ENCODE measurements at places on chromosomes 5 and 9. TPM values are rescaled to one million over a fixed set of nuclear protein-coding genes. Genes with fewer than 3 reads are reported as not detected.

NIM1K gene
- polyA plus RNA-seq = not detected

GRCh38 chr9:6757132-6757455 lies 679 bp upstream of the KDM4C start:
- DNase-seq = peak; percentile 72

RNF183 gene
- 0.42 TPM for polyA plus RNA-seq

DNA sequence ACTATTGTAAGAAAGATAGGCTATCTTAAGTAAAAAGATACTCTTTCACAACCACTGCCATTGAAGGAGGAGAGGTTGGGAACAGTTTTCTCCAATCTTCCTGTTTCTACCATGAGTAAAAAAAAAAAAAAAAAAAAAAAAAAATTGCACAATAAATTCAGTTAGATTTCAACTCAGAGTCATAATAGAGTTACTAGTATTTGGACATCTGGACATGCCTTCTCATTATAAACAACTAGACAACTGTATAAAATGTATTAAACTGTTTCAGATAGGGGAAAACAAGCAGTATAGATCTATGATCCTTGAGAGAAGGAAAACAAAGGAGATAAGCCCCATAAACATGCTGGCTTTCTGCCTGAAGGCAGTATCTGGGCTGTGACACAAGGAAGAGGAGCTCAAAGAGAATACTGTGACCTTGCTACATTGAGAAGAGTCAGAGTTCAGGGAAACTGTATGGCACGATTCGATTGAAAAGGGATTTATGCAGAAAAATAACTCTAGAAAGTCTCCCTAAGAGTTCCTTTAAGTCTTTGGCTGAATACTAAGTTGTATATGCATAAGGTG lies 249.2 kb upstream of the POU5F2 start:
- no peak for DNase-seq

GRCh38 chr5:158086856-158087255 lies 227.9 kb upstream of the CLINT1 start:
- DNase-seq = no peak

DNA sequence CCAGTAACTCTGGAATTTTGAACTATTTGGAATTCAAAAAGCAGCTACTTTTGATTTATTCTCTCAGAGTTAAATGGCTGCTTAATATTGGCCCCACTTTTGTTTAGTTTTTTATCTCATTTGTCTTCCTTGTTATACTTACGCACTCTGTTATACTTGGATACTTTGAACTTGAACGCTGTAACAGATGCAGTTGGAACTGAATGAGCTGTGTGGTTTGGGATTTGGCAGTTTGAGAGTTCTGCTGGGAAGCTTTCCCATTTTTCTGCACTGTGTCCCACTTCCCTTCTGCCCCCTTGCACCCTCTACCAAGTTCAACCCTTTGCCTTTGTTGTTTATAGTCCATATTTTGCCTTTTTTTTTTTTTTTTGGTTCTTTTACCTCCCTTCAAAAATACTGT lies 3.8 kb downstream of the RHOBTB3 start:
- DNase-seq = no peak

TNFSF15 gene
- polyA plus RNA-seq = 0.03 TPM

- DNase-seq = no peak
Measured at GRCh38 chr9:115234094-115234493, 116.1 kb upstream of the TNC start.

- no peak for DNase-seq
Measured at GRCh38 chr9:3912280-3912679, 386.5 kb upstream of the RFX3 start.

DNA sequence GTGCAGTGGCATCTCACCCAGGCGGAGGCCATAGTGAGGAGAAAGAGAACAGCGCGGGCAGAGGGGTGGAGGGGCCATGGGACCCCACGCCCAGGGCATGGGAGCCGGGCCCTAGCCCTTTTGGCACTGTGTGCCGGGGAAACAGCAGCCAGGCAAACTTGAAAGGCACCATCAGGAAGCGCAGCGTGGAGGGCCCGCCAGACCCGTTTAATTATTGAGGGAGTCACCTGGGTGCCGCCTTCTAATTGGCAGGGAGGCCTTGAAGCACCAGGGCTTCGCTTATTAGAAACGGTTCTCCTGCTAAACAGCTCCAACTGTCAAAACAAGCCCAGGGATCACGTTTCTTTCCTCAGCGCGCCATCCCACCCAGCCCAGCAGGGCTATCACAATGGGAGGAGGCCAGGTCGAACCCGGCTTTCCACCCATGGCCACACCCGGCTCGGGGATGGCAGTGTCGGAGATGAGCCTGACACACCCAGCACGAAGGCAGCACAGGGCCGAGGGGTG lies 104.6 kb upstream of the SARDH start:
- no peak for DNase-seq

DNA sequence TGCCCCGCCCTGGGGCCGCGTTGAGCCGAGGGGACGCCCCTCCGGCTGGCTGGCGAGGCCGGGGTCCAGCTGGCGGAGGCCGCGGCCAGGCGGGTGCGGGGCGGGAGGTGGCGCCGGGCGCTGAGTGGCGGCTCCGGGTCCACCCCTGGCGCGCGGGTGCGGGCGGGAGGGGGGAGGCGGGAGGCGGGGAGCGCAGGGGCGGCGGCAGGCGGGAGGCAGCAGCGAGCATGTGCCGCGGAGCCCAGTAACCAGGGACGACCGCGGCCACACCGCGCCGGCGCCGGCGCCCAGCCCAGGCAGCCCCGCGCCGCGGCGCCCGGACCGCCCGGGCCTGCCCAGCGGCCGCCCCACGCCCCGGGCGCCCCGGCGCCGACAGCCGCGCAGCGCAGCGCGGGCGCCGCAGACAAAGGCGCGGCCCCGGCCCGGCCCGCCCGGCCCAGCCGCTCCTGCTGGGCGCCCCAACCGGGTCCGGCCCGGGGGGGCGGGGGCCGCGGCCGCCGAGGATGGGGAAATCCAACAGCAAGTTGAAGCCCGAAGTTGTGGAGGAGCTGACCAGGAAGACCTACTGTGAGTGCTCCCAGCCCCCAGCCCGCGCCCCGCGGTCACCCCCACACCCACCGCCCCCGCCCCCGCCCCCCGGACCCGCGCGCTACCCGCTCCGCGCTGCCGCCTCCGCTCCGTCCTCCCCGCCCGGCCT lies at the start of gene NCS1:
NCS1 (plus strand) TSS at position 244 of the 697 bp plus-strand sequence; CDS start at position 504, 260 bp downstream.
- DNase-seq = peak; percentile 70

DNA sequence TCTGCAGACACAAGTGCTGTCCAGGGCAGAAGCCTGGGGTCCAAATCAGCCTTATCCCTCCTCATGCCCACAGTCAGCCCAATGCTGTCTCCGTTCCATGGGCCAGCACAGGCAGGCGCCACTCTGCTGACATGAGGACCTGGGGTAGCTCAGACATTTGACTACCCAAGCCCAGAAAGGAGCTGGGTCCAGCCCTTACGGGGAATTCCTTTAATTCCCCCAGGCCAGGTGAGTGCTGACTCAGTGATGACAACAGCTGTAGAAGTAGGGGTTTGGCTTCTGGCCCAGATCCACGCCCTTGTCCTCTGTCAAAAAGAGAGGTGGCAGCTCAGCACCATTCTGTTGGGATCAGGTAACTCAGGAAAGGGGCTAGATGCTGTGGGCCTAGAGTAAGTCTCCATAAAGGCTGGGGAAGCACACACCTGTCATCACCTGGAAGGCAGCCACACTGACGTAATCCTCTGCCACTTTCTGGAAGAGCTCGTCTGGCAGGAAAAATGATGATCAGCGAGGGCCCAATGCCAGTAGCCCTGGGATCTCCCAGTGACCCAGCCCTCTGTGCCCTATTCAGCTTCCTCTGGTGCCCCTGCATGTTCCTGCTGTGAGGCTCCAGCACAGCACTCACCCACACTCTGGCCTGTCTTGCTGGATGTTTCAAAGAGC lies 1.9 kb downstream of the RAB24 start:
- no peak for DNase-seq

CNTLN gene
- 21.8 TPM for polyA plus RNA-seq

DNA sequence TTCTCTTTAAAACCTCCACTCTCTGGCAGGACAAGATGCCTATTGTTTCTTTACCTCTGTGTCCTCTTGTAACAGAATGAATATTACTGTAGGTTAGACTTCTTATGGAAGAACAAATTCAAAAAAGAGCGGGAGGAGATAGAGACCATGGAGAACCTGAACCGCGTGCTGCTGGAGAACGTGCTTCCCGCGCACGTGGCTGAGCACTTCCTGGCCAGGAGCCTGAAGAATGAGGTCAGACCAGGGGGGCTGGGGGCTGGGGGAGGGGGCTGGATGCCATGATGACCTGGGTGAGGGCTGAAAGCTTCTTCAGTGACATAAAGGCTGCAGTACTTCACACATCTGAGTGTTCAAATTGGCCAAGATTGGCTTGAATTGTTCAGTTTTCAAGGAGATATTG lies 61.4 kb downstream of the CFAP90 start:
- no peak for DNase-seq

- DNase-seq = peak; percentile 38
Measured at GRCh38 chr9:69036309-69036708, 757 bp downstream of the FXN start.

GRCh38 chr9:93930070-93930469 lies 25.1 kb downstream of the BARX1 start:
- DNase-seq = peak; percentile 18

- DNase-seq = no peak
Measured at GRCh38 chr9:2234371-2234893, 219.3 kb downstream of the SMARCA2 start.

PTPRD gene
- 7.9 TPM for polyA plus RNA-seq
